ENCODE measurements at places on chromosomes 7 and 10.

DNA sequence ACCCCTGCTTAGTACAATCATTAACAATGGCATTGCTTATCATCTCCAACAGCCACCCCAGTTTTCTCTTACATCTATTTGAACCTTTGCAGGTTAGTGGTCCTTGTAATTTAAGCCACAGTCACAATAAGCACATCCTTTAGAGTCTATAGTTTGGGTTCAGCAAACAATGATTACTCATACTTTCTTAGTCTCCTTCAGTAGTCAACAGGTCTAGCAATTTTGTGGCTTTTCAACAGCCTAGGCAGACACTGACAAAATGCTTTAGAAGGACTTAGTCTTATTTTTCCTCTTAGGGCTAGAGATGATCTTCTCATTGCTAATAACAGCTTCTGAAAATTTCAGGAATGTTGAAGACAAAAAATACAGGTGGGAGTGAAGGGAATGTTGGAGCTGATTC lies 32.3 kb upstream of the FAM204A start:
- no peak for DNase-seq

GRCh38 chr10:21530641-21531040 lies 3.4 kb upstream of the MLLT10 start:
- DNase-seq: no peak

- DNase-seq: no peak
Observed at GRCh38 chr7:47253650-47254080, 328.2 kb downstream of the TNS3 start.

- no peak for DNase-seq
Observed at GRCh38 chr10:10956681-10957542, 60.8 kb upstream of the CELF2 start.

GRCh38 chr10:113047963-113048781 lies 98.1 kb downstream of the TCF7L2 start:
- no peak for DNase-seq

- no peak for DNase-seq
Observed at GRCh38 chr7:156889089-156889488, 3.9 kb downstream of the LMBR1 start.

Data from coronary artery (tissue), 2 donors.